Astrocyte of the hippocampus (primary cell): ENCODE measurements at places on chromosomes 2 and 18.

- DNase-seq, result peak; percentile 30
Observed at GRCh38 chr2:56299171-56299691, 115.4 kb downstream of the CCDC85A start.

DNA sequence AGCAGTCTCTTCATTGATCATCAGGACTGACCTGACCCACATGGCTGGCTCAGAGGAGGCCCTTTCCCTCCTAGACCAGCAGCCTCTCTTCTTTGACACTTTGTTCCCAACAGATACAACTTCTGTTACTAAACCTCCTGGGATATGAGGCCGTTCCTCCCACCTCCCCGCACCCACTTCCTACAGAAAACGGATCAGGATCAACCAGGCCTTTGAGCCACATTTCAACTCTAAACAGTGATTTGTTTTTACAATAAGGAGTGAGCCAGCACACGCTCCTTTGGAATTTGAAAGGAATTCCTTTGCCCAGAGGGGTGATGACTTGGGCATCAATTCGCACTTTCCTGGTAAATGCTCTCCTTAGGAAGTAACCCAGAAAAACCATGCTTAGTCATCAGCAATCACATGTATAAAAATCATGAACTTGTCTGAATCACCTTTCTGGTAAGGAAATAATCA, 180.4 kb downstream of the FAM124B start:
- peak; percentile 93 for DNase-seq

- DNase-seq, result no peak
Observed at GRCh38 chr2:240014327-240014726, 10.8 kb downstream of the NDUFA10 start.

DNA sequence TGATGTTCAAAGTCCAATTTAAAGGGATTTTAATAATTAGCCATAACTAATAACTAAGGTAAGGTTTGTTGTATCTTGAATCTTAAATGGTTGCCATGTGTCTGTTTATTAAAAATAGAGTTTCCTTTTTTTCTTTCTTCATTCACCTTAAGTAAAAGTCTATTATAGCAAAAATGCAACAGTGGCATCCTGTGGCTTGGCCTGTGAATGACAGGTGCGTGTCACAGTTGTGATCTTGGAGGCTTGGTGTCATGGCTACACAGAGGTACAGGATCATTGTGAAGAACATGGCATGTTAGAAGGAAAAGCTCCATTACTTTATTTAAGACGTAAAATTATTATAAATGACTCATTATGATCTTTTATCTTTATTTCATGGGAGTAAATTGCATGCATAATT, 246.1 kb downstream of the BCL2 start:
- DNase-seq, result no peak

GRCh38 chr2:230614913-230615332, 97.7 kb upstream of the CAB39 start:
- no peak for DNase-seq

GRCh38 chr18:47772374-47773248, 157.8 kb downstream of the SMAD2 start:
- peak; percentile 68 for DNase-seq

GRCh38 chr2:63614983-63615945, 26.5 kb downstream of the MDH1 start:
- peak; percentile 47 for DNase-seq

DNA sequence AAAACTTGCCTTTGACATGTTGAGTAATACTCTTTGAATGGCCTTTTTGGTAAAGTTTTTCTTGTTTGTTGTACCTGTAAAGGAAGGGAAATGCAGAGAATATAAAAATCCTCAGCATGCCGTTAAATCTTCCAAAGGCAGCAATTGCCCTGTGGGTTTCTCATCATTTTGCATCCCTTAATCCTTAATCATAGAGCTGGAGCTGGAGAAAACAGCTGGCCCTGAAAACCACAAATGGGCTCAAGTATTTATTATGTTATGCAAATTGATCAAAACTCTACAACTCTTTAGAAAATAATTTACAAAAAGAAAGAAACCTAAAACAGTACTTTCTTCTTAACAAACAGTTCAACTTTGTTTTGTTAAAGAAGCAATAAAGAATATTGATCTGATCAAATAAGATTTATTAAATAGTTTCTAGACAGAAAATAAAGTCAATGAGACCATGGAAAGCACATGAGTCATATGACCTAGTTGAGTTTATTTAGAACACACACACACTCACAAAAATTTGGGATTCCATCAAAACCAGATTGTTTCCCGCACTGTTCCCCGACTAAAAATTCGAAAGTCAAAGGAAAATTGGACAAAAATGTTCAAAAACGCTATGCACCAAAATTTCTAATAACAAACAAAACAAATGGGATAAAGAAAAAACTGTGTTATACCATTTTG, 309.0 kb downstream of the GULP1 start:
- DNase-seq, result peak; percentile 73

DNA sequence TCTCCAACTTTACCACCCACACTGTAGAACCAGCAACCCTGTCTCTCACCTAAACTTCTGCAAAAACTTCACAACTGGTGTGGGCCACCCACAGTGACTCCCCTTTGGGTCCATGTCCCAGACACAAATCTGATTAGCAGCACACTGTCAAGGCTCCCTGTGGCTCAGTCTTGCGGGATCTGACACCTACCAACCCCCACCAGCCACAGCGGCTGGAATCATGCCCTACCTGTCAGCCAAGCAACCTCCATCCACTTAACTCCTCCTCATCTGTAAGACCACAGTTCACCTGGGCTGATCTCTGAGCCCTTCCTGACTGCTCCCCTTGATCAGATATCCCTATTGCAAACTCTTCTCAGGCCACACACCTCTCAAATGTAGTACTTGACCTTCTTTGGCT, 14.6 kb downstream of the TCF4 start:
- DNase-seq, result no peak

GRCh38 chr2:214503568-214503967, 92.7 kb downstream of the VWC2L start:
- no peak for DNase-seq

GRCh38 chr2:99787769-99788382, 298.1 kb upstream of the REV1 start:
- no peak for DNase-seq

DNA sequence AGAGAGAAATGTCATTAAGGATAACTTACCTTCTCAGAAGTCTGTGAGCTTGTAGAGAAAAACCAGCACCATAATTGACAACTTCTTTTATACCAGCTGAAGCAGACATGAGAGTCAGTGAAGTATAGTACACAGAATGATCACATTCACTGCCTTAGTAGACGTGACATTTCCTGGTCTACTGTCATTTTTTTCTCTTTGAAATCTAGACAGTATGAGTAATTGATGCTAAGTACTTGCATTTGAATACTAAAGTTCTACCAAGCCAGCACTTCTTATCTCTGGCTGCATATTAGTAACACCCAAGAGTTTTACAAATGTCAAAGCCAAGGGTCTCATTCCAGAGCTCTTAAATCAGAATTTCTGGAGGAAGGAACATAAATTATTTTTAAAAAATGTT, 25.4 kb upstream of the ACADL start:
- DNase-seq, result peak; percentile 37

GRCh38 chr2:7973801-7974480, 707.9 kb upstream of the ID2 start:
- no peak for DNase-seq

- DNase-seq, result no peak
Observed at GRCh38 chr2:237413777-237414661, at the start of gene COL6A3. COL6A3 (minus strand) TSS chr2:237414164; CDS start chr2:237396817, 17,347 bp downstream.

GRCh38 chr2:5393474-5393873, 298.7 kb upstream of the SOX11 start:
- no peak for DNase-seq
